ENCODE measurements at places on chromosomes 13 and 19.

DNA sequence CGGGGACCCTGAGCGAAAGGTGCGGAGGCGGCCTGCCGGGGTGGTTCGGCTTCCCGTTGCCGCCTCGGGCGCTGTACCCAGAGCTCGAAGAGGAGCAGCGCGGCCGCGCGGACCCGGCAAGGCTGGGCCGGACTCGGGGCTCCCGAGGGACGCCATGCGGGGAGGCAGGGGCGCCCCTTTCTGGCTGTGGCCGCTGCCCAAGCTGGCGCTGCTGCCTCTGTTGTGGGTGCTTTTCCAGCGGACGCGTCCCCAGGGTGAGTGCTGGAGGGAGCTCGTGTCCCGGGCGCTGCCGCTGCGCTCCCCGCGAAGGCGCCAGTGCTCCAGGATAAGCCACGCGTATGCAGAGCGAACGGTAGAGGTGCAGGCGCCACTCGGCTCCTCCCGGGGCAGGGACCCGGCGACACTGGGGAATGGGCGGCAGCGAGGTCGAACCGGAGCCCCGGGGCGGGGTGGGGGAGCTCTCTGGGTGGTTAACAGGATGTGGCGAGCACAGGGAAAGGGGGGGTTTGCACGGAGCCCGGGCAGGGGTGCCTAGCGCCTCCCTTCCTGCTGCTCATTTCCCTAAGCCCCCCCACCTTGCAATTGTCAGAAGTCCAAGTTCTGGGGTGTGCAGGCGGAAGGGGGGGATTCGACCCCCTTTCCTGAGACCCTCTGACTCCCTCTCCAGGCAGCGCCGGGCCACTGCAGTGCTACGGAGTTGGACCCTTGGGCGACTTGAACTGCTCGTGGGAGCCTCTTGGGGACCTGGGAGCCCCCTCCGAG lies at the start of gene IL27RA:
Gene IL27RA (plus strand): TSS at position 44 of the 762 bp plus-strand sequence. CDS start 111 bp downstream, at position 155.
- DNase-seq, result peak; percentile 15

- peak; percentile 63 for DNase-seq
Measured at GRCh38 chr13:110218581-110219201, 88.3 kb downstream of the COL4A1 start.

- DNase-seq, result no peak
Measured at GRCh38 chr13:59601993-59602392, 561.7 kb downstream of the DIAPH3 start.

- DNase-seq, result no peak
Measured at GRCh38 chr13:102012299-102013293, 389.3 kb downstream of the FGF14 start.

- no peak for DNase-seq
Measured at GRCh38 chr13:113359571-113359970, 4.4 kb downstream of the GRTP1 start.

DNA sequence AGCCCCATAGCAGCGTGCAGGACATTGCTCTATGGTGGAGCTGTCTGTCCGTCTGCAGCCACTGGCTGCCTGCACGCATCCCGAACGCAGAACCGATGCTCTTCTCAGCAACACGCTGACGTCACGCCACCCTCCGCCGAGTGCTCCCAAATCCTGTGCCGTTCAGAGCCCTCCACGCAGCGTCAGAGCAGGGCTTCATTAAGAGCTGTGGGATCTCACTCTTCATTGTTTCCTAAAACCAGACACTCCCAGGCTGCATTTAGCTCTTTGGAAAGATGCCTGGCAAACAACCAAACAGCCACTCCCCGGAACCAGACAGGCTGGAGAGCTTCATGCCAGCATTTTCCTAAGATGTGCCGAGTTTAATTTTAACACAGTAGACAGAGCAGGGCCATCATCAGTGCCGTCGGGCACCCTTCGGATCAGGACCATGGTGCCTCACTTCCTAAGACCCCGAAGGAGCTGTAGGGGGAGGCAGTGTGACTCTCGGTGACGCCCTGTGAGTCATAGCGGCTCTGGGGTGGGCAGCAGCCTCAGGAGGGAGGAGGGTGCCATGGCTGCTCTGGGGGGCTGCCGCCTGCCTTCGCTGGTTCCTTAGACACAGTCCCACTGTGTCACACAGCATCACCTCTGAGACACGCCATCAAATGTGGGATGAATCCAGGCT lies 131.5 kb upstream of the MCF2L start:
- DNase-seq, result no peak

GRCh38 chr19:9727644-9728043 lies 40.9 kb downstream of the ZNF846 start:
- no peak for DNase-seq

GRCh38 chr19:38862321-38863059 lies 12.7 kb upstream of the HNRNPL start:
- no peak for DNase-seq

DNA sequence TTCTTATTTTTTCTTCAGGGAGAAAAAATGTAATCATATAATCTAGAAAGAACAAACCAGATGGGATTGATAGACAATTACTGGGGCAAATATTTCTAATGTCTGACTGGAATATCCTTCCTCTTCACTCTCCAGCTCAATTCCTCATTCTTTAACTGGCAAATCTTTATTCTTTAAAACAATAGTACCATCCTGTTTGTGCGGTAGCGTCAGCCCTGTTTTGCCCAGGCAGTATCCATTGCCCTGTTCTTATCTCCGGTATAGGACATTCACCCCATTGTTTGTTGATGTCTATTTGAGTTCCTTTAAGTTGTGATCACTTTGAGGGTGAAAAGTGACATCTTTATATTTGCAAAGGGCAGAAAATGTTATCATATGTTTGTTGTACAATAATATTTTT lies 185.4 kb downstream of the POSTN start:
- no peak for DNase-seq

GRCh38 chr13:80462037-80462436 lies 121.1 kb upstream of the SPRY2 start:
- DNase-seq, result no peak

GRCh38 chr13:77779552-77780272 lies 82.2 kb downstream of the SLAIN1 start:
- peak; percentile 33 for DNase-seq
